ENCODE measurements at places on chromosomes 3 and 15.

GRCh38 chr3:149879872-149880271, 66.9 kb downstream of the RNF13 start:
- DNase-seq = peak; percentile 23
- no peak overlapping the region for H3K4me3 ChIP-seq
- H3K36me3 ChIP-seq = peaks cover 3% of the 10 kb centered on the region
- no peaks in the 10 kb centered on the region for H3K27me3 ChIP-seq
- H3K4me1 ChIP-seq = peaks cover 6% of the 10 kb centered on the region
- H3K27ac ChIP-seq = no peak overlapping the region

- H3K4me3 ChIP-seq = no peak overlapping the region
- H3K36me3 ChIP-seq = no peaks in the 10 kb centered on the region
- no peaks in the 10 kb centered on the region for H3K27me3 ChIP-seq
- no peak for DNase-seq
- no peak overlapping the region for H3K27ac ChIP-seq
These were observed 39.3 kb downstream of the NKIRAS1 start for GRCh38 chr3:23877329-23877980.

- H3K4me1 ChIP-seq = no peaks in the 10 kb centered on the region
- H3K27me3 ChIP-seq = no peaks in the 10 kb centered on the region
- no peaks in the 10 kb centered on the region for H3K36me3 ChIP-seq
These were observed 151.9 kb downstream of the ADAMTS17 start for GRCh38 chr15:100189849-100190248.

DNA sequence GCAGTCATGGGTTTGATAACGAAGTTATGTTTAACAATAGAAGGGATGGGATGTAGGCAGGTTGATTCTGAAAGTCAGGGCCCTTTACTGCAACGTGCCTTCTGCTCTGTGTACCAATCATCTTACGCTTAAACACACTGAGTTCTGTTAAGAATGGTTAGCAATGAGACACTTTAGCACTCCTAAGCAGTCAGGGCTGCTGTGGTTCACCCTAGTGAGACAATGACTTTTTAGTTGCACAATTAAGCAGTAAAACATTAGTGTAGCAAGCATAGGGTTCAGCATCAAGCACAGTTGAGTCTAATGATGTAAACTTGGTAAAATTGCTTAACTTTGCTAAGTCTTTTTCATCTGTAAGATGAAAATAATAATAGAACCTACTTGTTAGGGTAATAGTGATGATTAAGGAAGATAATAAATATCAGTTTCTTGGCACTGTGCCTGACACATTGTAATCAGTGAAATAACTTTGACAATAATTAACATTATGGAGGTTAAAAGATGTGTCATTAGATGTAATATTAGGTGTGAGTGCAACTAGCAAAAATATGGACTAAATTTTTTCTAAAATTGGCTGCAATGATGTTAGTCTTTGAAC, 484.2 kb upstream of the THBS1 start:
- no peak for DNase-seq
- no peak overlapping the region for H3K27ac ChIP-seq
- no peaks in the 10 kb centered on the region for H3K4me1 ChIP-seq
- H3K36me3 ChIP-seq = no peaks in the 10 kb centered on the region

DNA sequence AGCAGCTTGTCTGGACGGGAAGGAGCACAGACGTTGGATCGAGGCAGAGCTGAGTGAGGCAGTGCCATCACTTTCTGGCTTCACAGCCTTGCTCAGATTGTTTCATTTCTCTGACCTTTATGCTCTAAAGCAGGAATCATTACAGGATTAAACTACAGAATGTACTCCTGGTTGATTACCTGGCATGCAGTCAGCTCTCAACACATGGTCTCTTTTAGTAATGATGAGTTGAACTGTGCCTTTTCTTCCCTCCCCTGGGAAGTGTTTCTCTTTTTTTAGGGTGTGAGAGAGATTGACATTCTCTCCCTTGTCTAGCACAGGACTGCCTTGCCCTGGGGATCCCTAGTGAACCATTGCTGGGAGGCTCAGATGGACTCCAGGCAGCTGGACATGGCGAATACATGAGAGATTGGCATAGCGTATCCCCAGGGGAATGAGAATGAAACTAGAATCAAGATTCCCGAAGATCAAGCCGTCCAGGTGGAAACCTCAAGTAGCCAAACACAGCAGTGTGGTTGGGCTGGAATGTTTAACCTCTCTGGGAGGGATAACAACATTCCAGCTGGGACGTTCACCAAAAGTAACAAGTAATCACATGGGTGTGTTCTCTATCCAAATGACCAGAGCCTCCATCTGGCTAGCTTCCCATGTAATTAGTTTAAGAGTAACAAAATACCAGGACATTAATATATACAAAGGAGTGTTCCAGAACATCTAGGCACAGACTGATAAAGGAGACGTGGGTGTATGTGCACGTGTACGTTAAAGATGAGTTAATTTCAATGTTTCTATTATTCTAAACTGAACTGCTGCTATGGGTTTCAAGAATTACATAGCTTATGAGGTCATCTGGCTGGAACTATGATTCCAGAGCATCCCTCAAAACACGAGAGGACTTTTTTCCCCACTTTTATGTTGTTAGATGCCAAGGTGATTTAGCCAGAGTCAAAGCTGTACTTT, 118.6 kb upstream of the NR2E3 start:
- H3K4me3 ChIP-seq = no peak overlapping the region
- no peak for DNase-seq
- no peaks in the 10 kb centered on the region for H3K36me3 ChIP-seq
- H3K4me1 ChIP-seq = no peaks in the 10 kb centered on the region
- no peaks in the 10 kb centered on the region for H3K27me3 ChIP-seq

- peak overlapping the region; percentile 90 for H3K4me3 ChIP-seq
- H3K4me1 ChIP-seq = peaks cover 25% of the 10 kb centered on the region
- H3K27me3 ChIP-seq = no peaks in the 10 kb centered on the region
- no peak for DNase-seq
- no peaks in the 10 kb centered on the region for H3K36me3 ChIP-seq
These were observed 32.0 kb upstream of the ZNF445 start for GRCh38 chr3:44509393-44509921.

DNA sequence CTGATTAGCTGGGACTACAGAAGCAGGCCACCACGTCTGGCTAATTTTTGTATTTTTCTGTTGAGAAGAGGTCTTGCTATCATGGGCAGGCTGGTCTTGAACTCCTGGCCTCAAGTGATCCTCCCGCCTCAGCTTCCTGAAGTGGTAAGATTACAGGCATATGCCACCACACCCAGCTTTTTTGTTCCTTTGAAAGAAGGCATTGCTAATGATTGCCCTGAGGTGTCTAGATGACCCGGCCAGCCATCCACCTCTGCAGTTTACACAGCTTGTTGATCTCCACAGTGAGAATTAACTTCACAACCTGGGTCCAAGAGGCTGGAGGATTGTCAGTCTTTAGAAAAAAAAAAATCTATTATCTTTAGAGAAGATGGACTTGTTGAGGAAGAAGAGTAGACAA, 58.7 kb downstream of the SMAD3 start:
- H3K4me1 ChIP-seq = peaks cover 83% of the 10 kb centered on the region
- no peak for DNase-seq
- no peaks in the 10 kb centered on the region for H3K27me3 ChIP-seq
- H3K36me3 ChIP-seq = peaks cover 32% of the 10 kb centered on the region
- H3K4me3 ChIP-seq = no peak overlapping the region
- H3K27ac ChIP-seq = peak overlapping the region; percentile 9

DNA sequence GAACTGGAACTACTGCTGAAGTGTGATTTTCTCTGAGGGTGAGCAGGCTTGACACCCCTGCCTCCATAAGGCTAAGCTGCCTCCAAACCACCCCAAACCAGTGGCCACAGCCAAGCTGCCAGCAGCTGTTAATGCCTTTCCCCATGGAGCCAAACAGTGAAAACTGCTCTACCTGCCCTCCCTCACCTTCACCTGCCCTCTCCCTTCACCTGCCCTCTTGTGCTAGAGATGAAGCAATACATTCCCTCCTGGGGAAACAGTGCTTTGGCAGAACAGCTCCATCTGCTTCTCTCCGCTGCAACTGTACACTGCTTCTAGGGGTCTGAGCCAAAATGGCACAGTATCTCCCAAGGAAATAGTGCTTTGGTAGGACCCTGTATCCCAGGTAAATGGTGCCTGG, 374.1 kb downstream of the FHIT start:
- no peaks in the 10 kb centered on the region for H3K4me1 ChIP-seq
- no peak overlapping the region for H3K27ac ChIP-seq

GRCh38 chr3:62818347-62818746, 56.9 kb downstream of the CADPS start:
- no peaks in the 10 kb centered on the region for H3K36me3 ChIP-seq
- DNase-seq = no peak
- no peaks in the 10 kb centered on the region for H3K4me1 ChIP-seq
- H3K27ac ChIP-seq = no peak overlapping the region
- H3K27me3 ChIP-seq = no peaks in the 10 kb centered on the region
- H3K4me3 ChIP-seq = no peak overlapping the region

DNA sequence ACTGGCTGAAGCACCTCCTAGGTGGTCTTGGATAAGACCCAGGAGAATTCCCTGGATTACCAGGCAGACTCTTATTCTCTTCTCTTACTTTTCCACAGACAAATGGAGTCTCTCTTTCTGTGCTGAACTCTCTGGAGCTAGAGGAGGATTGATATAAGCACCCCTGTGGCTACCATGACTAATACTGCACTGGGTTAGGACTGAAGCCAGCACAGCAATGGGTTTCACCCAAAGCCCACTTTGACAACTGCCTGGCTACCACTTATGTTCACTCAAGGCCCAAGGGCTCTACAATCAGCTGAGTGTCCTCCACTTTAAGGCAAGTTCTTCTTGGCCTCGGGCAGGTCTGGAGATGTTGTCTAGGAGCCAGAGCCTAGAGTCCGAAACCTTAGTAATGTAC, 225.5 kb downstream of the DIPK2A start:
- no peak for DNase-seq
- no peak overlapping the region for H3K27ac ChIP-seq
- no peak overlapping the region for H3K4me3 ChIP-seq
- no peaks in the 10 kb centered on the region for H3K36me3 ChIP-seq
- H3K27me3 ChIP-seq = no peaks in the 10 kb centered on the region
- no peaks in the 10 kb centered on the region for H3K4me1 ChIP-seq

- H3K4me1 ChIP-seq = peaks cover 31% of the 10 kb centered on the region
- H3K27me3 ChIP-seq = no peaks in the 10 kb centered on the region
- no peak for DNase-seq
- H3K36me3 ChIP-seq = peaks cover 6% of the 10 kb centered on the region
These were observed 75.9 kb downstream of the RFTN1 start for GRCh38 chr3:16437640-16438039.

- no peaks in the 10 kb centered on the region for H3K4me1 ChIP-seq
- DNase-seq = no peak
- H3K27me3 ChIP-seq = no peaks in the 10 kb centered on the region
- no peak overlapping the region for H3K27ac ChIP-seq
- H3K4me3 ChIP-seq = no peak overlapping the region
These were observed 428.9 kb upstream of the THRB start for GRCh38 chr3:24923570-24923969.

DNA sequence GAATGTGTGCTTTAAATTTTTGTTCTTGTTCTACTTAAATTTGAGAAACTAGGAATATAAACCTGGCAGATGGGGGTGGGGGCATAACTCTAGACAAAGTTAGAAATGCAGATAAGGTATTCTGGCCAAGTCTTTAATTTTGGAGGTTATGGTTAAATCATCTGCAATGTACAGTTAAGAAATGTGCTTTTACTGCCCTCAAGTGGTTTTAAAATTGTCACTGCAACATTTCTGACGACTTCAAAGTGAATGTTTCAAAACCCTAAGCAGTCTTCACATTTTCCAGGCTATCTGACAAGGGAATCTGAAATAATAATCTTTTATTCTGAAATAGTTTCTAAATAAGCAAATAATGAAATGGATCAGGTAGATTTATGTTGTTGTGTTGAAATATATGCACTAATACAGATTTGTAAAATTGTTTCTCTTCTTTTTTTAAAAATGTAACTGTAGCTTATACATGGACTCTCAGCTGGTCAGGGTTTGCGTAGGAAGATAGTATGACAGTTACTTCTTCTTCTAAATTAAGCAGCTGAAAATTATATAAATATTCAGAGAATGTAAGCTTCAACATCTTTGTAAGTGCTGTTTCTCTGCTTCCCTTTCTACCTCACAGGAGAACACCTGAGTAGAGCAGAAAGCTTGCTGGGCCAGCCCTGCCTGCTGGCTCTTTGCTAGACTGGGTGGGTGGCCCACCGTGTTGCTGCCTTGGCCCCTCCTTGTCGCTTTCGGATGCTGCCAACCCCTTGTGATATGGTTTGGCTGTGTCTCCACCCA, 45.0 kb downstream of the SUCNR1 start:
- H3K27me3 ChIP-seq = no peaks in the 10 kb centered on the region
- H3K4me3 ChIP-seq = no peak overlapping the region
- peak; percentile 40 for DNase-seq
- no peaks in the 10 kb centered on the region for H3K4me1 ChIP-seq
- H3K27ac ChIP-seq = no peak overlapping the region

- no peak overlapping the region for H3K4me3 ChIP-seq
- H3K27ac ChIP-seq = no peak overlapping the region
- DNase-seq = no peak
These were observed 3.7 kb upstream of the B3GALNT1 start for GRCh38 chr3:161108840-161109239.

GRCh38 chr3:44478055-44478468, 592 bp upstream of the ZNF445 start:
- H3K27ac ChIP-seq = no peak overlapping the region
- peak; percentile 10 for DNase-seq
- H3K4me1 ChIP-seq = peaks cover 17% of the 10 kb centered on the region
- H3K27me3 ChIP-seq = no peaks in the 10 kb centered on the region
- no peaks in the 10 kb centered on the region for H3K36me3 ChIP-seq
- peak overlapping the region; percentile 69 for H3K4me3 ChIP-seq

DNA sequence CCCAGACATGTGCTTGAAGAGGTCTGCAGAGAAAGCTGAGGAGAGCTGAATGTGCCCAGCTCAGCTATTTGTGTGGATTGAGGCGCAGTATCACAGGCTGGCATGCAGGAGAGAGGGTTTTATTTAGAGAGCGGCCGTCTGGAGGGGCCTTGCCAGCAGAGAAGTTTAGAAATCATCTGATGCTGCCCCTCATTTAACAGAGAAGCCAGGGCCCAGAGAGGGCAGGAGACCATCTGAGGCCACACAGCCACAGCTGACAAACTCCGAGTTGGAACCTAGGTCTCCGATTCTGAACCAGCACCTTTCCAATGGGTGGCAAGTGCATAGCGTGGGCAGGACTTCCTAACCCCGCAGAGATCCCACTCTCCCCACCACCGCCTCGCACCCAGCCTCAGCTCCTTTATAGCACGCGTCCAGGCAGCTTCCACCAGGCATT, 101.0 kb downstream of the LSM3 start:
- no peaks in the 10 kb centered on the region for H3K4me1 ChIP-seq
- H3K27me3 ChIP-seq = no peaks in the 10 kb centered on the region
- DNase-seq = no peak
- no peaks in the 10 kb centered on the region for H3K36me3 ChIP-seq
- H3K4me3 ChIP-seq = no peak overlapping the region

DNA sequence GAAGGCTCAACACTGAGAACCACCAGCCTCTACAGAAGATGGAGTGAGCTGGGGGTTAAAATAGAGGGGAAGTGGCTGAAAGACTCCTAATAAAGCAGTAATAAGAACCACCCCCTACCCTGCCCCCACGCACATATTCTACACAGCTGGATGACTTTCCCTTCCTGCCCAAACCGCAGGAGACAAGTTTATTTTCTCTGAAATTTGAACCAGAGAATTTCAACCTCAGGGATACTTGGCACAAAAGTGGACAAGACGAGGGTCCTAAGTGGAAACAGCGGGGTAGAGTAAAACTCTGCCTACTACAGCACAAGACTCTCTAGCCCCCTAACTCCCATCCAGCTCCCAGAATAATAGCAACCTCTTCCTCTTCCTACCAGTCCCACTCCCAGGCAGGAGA, 28.4 kb downstream of the USF3 start:
- H3K4me1 ChIP-seq = peaks cover 33% of the 10 kb centered on the region
- H3K36me3 ChIP-seq = peaks cover 5% of the 10 kb centered on the region
- DNase-seq = no peak
- H3K4me3 ChIP-seq = no peak overlapping the region
- peak overlapping the region; percentile 74 for H3K27ac ChIP-seq
